RWPE2 (cell line): ENCODE measurements at places on chromosomes 7 and 10.

DNA sequence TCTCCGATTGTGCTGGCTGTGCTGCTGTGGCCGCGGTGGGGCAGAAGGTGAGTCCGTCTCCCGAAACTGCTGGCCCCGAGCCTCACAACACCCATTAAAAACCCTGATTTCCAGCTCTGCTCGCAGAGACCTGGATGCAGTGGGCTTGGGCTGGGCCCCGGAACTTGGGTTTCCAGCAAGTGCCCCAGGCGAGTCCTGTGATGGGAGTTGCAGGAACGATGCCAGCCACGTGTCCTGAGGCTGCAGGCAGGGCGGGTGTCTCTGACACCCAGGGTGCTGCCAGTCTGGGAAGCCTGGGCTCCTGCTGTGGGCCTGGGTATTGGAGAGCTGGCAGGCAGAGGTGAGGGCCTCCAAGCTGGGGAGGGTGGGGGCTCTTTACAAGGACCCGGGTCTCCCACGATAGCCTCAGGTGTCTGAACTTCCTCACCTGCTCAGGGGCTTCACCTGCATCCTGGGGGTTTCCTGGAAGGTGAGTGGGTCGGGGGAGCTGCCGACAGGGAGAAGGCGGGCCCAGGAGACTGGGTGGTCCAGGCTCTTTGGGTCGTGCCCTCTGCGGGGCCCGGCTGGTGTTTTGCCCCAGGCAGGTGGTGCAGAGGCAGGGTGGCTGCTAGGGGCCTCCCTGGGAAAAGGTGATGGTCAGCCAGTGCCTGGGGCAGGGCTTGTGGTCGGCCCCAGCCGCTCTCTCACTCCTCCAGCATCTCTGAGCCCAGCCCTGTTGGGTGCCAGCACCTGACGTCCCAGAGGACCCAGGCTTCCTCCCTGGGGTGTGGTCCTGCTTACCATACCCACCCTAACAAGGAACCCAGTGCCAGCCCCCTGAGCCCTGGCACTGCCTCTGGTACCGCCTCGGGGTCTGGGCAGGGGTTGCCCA lies 180.3 kb downstream of the DNAJB6 start:
- no peaks in the 10 kb centered on the region for H3K36me3 ChIP-seq
- H3K27me3 ChIP-seq, result peaks cover 20% of the 10 kb centered on the region
- no peak overlapping the region for H3K4me3 ChIP-seq
- no peak overlapping the region for H3K27ac ChIP-seq
- DNase-seq, result peak; percentile 36

- DNase-seq, result no peak
- no peaks in the 10 kb centered on the region for H3K27me3 ChIP-seq
- H3K27ac ChIP-seq, result no peak overlapping the region
- H3K4me3 ChIP-seq, result no peak overlapping the region
These were observed 527.4 kb upstream of the IGFBP3 start for GRCh38 chr7:46448478-46448877.

DNA sequence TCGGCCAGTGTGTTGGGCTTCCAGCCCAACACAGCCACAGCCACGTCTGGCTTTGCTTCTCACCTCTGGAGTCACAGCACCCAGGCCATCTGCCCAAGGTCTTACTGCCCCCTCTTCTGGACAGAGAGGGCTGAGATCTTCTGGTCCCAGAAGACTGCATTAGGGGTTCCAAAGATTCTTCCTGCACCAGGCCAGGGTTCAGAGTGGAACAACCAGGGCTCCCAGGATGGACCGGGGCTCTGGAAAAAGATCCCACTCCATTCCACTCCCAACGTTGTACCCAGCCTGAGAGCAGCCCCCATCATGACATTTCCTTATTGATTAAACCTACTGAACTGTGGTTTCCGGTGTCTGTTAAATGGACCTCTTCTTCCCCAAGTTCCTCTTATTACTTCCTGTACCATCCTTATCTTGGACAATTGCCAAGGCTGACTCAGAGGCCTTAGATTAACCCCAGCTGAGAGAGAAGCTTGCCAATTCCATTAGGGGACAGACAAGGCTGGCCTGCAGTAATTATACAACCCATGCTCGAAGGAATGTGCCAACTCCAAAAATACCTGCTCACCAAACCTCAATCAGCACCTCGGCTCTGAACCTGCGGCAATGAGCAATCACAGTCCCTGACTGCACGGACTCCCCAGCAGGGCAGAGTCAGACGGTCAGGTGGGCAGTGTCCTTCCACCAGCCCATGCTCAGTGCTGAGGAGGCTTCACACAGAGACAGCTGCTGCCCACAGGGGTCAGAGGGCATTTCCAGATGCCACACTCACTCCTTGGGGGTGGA lies 47.9 kb upstream of the NPFFR1 start:
- DNase-seq, result peak; percentile 85
- no peak overlapping the region for H3K4me3 ChIP-seq
- peak overlapping the region; percentile 40 for H3K27ac ChIP-seq
- no peaks in the 10 kb centered on the region for H3K36me3 ChIP-seq
- H3K4me1 ChIP-seq, result peaks cover 19% of the 10 kb centered on the region
- no peaks in the 10 kb centered on the region for H3K27me3 ChIP-seq

DNA sequence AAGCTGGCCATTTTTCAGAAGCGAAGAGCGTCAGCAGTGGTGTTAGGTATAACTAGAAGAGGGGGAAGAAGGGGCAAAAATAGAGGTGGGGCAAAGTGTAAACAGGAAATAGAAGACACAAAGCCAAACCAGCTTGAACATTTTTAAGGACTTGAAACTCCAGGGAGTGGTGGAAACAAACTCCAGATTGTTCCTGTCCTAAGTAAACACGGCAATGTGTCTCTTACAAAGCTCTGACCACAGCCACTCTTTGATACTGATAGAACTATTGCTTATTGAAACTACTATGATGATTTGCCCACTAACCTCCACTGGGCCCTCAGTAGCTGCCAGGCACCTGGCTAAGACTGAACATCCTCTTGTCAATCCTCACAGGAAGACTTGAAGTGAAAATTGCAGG lies 20.8 kb upstream of the CDH23 start:
- DNase-seq, result no peak
- no peak overlapping the region for H3K27ac ChIP-seq
- no peaks in the 10 kb centered on the region for H3K36me3 ChIP-seq
- no peak overlapping the region for H3K4me3 ChIP-seq
- no peaks in the 10 kb centered on the region for H3K27me3 ChIP-seq

DNA sequence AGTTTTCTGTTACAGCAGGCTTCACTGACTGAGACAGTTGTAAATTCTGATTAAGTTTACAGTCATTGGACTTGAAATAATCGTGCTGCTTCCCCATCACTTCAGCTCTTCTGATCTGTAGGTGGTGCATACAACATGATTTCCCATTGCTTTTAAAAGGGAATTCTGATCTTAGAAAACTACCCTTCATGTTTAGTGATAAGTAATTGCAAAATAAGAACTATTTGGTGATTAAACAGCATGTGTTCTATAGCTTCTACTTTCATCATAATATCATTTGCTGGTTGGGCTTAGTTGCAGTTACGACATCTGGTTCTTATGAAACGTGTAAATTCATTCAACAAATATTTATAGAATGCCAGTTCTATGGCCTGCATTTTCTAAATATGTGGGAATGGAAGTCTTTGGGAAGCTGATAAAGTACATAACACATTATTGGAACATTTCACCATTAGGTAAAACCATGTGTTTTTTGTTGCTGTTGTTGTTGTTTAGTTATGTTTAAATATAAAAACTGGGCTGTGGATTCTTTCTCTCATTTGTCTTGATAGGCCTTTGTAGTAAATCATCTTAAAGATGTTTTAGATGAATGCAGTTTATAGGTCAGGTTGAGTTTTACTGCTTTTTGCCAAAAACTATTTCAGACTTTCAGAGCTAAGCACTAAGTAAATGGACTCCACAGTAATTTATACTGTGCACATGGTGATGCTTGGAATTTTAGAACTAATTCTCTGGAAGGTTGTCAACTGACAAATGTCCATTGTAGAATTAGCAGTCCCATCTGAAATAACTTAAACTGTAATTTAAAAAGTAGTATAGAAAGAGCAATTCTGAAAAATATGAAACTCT lies 13.1 kb downstream of the GNAI1 start:
- peak overlapping the region; percentile 87 for H3K27ac ChIP-seq
- no peaks in the 10 kb centered on the region for H3K27me3 ChIP-seq
- no peak overlapping the region for H3K4me3 ChIP-seq
